ENCODE measurements at places on chromosomes 13 and 19. TPM values are rescaled to one million over a fixed set of nuclear protein-coding genes. Genes with fewer than 3 reads are reported as not detected.

Gene LRRC63
- not detected for total RNA-seq

Gene SIAH3
- not detected for total RNA-seq

Gene DLEU7
- total RNA-seq = not detected

Gene NAA16
- 4.4 TPM for total RNA-seq

Gene TDRD3
- total RNA-seq = 11.0 TPM

Gene MBD3L4
- not detected for total RNA-seq

Gene SERP2
- total RNA-seq = 3.4 TPM

Gene CABP5
- not detected for total RNA-seq

Gene ZIC2
- total RNA-seq = not detected

Gene SH2D3A
- total RNA-seq = not detected

Gene PRR22
- total RNA-seq = 0.37 TPM

Gene SBSN
- 22.7 TPM for total RNA-seq

Gene CDX2
- not detected for total RNA-seq

Gene NALCN
- total RNA-seq = 0.19 TPM

Gene ANGPTL8
- not detected for total RNA-seq

Gene EVI5L
- 21.4 TPM for total RNA-seq

Gene SOX1
- total RNA-seq = not detected

Gene MAP4K1
- not detected for total RNA-seq

Gene NAPSA
- not detected for total RNA-seq

Gene ATP1A3
- 0.05 TPM for total RNA-seq

Gene CAMSAP3
- not detected for total RNA-seq

Gene KCTD15
- total RNA-seq = 22.9 TPM

Gene NAT14
- total RNA-seq = 11.4 TPM

Gene PRRG2
- total RNA-seq = 3.6 TPM

Gene MYPOP
- total RNA-seq = 4.0 TPM

Gene IFT88
- 9.9 TPM for total RNA-seq

Gene PSG7
- not detected for total RNA-seq

Gene KIRREL2
- total RNA-seq = 0.19 TPM

Gene CYP2A6
- total RNA-seq = not detected

Gene SLC6A16
- total RNA-seq = not detected

Gene POSTN
- 186 TPM for total RNA-seq

Gene CYP2F1
- not detected for total RNA-seq

Gene KCNRG
- 3.0 TPM for total RNA-seq

Gene ATP4A
- not detected for total RNA-seq

Gene ITPKC
- 30.8 TPM for total RNA-seq

Gene TIMM29
- total RNA-seq = 27.0 TPM

Gene TTYH1
- not detected for total RNA-seq

Gene CBLC
- total RNA-seq = not detected

Gene ZNF585A
- total RNA-seq = 9.9 TPM

Gene ZNF317
- total RNA-seq = 21.4 TPM

Gene SHANK1
- total RNA-seq = 4.7 TPM

Gene NPAS1
- 9.2 TPM for total RNA-seq

All from cardiac ventricle fibroblast (primary cell).